ENCODE measurements at places on chromosomes 3 and 15. TPM values are rescaled to one million over a fixed set of nuclear protein-coding genes. Genes with fewer than 3 reads are reported as not detected.

The HLTF gene
- total RNA-seq, result 54.8 TPM

The GOLGA6A gene
- not detected for total RNA-seq

The TGM5 gene
- total RNA-seq, result not detected

The TEX55 gene
- total RNA-seq, result not detected

The NR2E3 gene
- not detected for total RNA-seq

The ZNF620 gene
- not detected for total RNA-seq

The CASR gene
- not detected for total RNA-seq

The SEMA3B gene
- 5.9 TPM for total RNA-seq

The PRTG gene
- total RNA-seq, result 2.1 TPM

The MRPL3 gene
- total RNA-seq, result 287 TPM

The LRTM1 gene
- not detected for total RNA-seq

The SPTSSB gene
- not detected for total RNA-seq

The ABCC5 gene
- 10.6 TPM for total RNA-seq

The DGKG gene
- 26.1 TPM for total RNA-seq

The IQCF5 gene
- total RNA-seq, result not detected

The LRRC31 gene
- not detected for total RNA-seq
